ENCODE measurements at places on chromosomes 5 and 9.

DNA sequence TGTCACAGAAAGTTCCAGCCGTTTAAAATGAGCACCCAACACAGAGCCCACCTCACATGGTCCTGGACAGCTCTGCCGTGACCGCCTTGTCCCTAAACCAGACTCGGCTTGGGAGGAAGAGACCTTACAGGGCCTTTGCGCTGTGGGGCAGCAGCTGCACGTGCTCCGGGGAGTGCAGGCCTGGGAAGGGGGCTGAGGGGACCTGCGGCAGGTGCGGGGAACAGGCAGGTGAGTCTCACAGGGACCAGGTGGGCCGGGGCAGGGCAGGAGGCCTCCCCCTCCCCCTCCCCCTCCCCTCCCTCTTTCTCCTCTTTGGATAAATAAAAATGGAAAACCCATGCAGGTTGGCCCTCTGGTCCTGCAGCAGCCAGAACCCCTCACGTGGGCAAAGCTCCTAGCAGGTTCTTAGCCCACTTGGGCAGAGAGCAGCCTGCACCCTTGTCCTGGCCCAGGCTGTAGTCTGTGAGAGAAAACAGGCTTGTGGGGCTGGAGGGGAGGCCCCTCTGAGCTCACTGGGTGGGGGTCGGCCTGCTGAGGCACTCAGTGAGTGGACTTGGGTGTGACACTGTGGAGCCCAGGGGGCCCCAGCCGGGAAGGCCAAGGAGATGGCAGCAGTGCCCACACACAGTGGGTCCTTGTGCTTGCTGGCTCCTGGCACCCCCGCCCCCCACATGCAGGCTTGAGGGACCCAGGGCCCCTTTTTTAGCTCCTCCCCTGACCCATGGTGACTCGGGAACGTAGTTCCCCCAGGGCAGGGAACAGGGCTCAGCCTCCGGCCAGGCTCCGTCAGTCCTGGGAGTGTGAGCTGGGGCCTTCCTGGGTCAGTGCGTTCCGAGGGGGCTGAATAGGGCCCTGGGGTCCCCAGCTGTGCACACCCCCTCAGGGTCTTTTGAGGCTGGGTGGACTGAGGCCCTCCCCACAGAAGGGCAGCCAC is 40.0 kb upstream of the CACNA1B start:
- no peak for DNase-seq

DNA sequence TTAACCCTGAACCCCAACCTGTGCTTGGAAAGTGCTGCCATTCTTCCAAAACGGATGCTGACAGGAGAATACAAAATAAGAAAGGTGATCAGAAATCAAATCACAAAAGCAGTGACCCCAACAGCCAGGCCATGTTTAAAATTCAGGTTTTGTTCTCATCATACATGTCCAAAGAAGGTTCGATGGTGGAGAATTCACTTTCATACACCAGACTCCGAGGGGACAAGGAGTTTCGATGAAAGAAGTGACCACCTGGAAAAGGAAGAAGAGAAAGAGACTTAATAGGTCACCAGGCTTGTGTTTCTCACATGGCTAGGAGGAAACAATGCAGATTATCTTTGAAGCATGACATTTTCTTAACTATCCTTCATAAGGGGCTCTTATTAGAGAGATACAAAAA is 12.5 kb upstream of the TBC1D9B start:
- DNase-seq: no peak

GRCh38 chr5:127580731-127581130 is 63.3 kb downstream of the PRRC1 start:
- DNase-seq: no peak

- no peak for DNase-seq
Observed at GRCh38 chr9:529731-530130, 311.8 kb upstream of the DMRT1 start.

- no peak for DNase-seq
Observed at GRCh38 chr5:4661326-4661725, 478.8 kb upstream of the ADAMTS16 start.

- no peak for DNase-seq
Observed at GRCh38 chr5:95948631-95949030, 13.0 kb downstream of the ELL2 start.

DNA sequence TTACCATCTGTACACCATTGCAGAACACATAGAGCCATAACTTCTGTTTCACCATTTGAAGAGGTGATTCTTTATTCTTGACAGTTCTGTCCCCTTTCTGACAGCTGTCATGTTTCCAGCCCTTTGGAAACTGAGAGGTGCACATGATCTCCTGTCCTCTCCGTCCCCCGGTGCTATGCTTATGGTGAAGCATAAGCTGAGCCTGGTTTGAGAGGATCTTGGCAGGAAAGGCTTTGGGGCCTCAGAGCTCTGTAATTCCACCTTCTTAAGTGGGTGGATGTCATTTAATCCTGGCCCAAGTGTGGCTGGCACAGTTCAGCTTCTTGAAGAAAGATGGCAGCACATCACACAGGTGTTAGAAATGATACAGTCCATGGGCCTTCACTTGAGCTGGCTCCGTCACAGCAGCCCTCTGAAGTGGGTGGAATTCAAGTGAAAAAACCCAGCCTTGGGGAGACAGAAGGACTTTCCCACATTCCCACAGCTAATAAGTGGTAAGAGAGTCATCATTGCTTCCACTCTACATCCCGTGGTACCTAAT is 30.7 kb upstream of the GRPEL2 start:
- DNase-seq: no peak

DNA sequence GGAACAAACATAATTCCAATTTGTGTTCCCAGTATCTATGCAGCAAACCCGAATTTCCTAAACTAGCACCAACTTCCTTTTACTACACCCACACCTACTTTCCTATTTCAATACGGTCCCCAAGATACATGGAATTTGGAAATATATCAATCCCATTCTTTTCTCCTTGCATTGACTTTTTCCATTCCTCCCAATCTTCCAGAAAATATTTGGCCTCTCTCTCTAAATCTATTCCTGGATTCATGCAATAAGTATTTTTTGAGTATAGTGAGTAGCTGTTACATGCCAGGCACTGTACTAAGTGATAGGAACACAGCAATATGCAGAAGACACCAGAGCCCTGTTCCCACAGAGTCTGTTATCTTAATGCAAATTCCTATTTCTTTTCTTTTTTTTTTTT is 216.2 kb upstream of the PIK3R1 start:
- no peak for DNase-seq

DNA sequence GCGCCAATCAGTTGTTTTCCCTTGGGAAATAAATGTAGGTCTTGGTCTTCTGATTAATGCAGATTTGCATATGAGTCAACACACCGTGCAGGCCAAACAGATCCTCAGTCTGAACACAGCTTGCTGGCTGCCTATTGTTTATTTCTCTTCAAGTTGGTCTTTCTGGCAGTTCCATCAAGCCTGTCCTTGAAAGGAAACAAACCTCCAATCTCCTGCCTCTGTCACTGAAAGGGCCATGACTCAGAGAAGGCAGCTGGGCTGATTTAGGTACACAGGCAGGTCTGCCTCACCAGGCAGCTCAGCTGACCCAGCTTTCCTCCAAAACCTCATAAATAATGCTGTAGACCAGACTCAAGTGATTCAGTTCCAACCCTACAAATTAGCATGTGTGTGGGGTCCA is 175.9 kb downstream of the MAN2A1 start:
- no peak for DNase-seq

DNA sequence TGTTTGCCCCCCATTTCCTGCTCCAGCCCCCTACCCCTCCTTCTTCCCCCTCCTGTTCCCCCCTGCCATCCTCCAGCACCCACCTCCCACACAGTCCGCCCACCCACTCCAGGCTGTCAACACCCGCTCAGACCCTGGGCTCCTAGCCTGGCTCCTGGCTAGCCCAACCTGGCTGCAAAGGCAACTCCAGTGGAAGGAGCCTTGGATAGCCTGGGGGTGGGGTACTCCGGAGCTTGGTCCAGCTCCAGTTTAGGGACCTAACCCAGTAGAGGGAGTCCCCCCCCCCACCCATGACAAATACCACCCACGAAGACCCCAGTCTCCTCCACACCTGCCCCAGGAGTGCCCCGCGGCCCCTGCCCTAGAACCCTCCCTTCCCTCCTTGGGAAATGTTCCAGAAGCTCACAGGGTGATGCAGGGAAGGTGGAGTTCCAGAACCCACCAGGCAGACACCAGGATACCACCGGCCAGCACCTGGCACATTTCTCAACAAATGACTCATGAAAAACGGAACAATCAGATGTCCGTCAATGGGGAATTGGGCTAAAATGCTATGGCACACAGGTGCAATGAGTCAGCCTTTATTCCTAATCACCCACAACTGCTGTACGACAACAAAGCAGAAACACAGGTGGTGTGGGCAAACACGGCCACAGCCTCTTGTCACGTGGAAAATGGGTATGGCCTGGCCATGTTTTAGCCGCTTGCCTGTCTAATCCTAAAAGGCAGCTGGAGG is 901 bp upstream of the SLC12A7 start:
- no peak for DNase-seq

DNA sequence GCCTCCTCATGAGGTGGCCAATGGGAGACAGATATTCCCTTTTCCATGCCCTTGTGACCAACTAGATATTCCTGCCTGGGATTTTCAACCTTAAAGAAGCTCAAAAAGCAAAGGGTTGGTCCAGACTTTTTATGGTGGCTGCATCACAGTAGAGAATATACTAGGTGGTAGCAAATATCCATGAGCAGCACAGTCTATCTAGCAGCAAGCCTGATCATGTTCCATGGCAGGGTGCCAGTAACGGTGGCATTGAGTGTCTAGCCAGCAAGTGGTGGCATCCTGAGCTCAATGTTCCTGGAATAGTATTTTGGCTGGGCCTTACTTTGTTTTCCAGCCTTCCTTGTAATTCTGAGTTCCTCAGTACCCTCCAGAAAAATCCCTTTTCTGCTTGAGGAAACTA is 25.8 kb downstream of the CDC25C start:
- no peak for DNase-seq

GRCh38 chr5:149421372-149421685 is 42.2 kb upstream of the IL17B start:
- no peak for DNase-seq

DNA sequence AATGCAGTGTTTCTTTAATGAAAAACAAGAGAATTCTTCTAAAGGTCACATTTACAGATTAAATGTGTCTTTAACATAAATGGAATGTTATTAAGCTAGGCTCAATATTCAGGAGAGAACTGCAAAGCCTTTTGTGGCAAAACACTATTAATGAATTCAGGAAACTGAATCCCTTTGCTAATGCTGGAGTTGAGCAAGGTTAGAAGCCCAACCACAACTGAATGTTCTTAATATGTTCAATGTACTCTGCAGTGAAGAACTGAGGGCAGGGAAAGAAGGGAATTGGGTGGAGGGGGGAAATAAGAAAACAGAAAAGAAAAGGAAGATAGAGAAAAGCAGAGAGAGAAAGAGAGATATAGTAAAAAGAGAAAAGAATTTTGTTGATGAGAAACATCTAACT is 276.7 kb upstream of the TMEM161B start:
- no peak for DNase-seq

DNA sequence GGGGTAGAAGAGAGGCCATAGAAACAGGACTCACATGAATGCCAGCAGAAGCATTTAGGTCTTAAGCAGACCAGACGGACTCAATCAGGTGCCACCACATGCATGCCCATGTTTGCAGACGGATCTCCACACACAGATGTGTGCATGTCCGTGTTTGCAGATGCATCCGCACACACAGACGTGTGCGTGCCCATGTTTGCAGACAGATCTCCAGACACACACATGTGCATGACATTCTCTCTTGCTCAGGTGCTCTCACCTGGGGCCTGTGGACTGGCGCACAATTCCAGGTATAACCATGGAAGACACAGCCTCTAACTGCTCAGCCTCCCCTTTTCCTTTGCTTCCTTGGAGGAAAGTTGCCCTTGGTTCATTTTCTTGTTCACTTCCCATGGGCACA is 148.3 kb downstream of the CACNA1B start:
- no peak for DNase-seq

DNA sequence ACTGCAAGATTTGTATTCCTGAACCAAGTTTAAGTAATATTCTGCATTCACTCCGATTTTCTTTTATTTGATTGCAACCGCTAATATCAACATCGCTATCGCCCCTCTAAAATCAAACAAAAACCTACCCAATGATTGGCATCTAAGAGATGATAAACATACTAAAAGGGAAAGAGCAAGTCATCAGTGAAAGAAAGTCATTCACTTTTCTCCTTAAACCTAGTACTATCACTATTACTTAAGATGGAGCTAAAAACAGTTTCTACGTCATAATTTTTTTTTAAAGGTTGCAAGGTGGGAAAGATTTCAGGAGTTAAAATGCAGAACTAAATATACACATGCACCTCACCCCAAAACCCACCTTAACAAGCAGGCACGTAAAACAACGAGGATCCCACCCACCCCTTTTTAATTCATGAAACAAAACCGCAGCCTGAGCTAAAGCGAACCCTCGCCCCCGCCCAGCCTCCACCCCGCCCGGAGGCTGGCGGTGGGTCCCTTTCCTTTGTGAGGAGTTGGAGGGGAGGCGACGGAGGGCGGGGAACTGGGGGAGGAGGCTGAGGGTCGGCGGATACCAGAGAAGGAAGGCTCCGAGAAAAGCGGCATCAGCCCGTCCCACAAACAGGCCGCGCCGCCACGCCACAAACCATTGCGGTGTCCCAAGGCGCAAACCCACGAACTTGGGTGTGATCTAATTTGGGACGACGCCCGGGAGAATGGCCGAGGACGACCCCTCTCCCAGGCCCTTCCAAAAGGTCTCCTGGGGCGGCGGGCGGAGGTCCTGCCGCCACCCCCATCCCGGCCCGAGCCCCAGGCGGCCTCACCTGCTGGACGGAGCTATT is 861 bp downstream of the UBQLN1 start:
- DNase-seq: peak; percentile 9

DNA sequence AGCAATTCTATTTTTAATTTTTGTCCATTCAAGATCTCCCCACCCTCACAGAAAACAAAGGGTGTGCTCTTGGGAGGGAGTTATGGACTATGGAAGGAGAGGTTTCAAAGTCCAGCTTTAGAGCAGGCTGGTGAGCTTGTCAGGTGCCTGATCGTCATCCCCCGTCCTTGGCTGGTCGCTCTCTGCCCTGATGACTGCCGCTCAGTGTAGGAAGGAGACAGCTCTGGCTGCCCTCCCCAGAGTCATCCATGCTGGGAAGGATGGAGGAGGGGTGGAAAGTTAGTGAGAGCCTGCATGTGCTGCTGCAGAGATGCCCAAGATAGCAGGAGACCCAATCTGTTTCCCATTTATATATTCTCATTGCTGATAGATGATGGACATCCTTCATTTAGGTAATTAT is 96.6 kb downstream of the NLN start:
- DNase-seq: no peak

DNA sequence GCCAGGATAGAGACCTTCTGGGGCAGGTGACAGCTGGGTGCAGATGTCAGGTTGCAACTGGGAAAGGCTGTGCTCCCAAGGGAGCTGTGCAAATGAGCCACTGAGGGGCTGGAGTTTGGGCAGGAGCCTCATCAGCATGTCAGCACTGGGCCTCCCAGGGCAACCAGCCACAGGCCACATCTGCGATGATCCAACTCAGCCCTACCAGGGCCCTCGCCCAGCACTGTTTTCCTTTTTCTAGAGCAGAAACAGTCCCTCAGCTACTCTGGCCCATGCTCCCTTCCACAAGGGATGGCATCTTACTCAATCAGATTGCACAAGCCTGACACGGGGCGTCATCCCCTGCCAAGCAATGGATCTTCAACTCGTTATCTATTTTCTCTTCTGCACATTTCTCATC is 24.8 kb downstream of the NIPAL4 start:
- DNase-seq: no peak

- DNase-seq: no peak
Observed at GRCh38 chr5:91219803-91220371, 163.2 kb downstream of the ARRDC3 start.

GRCh38 chr5:15993919-15994318 is 185.7 kb downstream of the MARCHF11 start:
- DNase-seq: no peak

GRCh38 chr9:87497604-87498045 is at the start of gene DAPK1:
TSS of gene DAPK1 (plus strand) at chr9:87497867. CDS start at chr9:87499078, 1,211 bp downstream.
- DNase-seq: no peak

GRCh38 chr5:33549982-33550567 is 109.3 kb downstream of the TARS1 start:
- DNase-seq: no peak
